G401 (cell line): ENCODE measurements at places on chromosomes 4 and X.

DNA sequence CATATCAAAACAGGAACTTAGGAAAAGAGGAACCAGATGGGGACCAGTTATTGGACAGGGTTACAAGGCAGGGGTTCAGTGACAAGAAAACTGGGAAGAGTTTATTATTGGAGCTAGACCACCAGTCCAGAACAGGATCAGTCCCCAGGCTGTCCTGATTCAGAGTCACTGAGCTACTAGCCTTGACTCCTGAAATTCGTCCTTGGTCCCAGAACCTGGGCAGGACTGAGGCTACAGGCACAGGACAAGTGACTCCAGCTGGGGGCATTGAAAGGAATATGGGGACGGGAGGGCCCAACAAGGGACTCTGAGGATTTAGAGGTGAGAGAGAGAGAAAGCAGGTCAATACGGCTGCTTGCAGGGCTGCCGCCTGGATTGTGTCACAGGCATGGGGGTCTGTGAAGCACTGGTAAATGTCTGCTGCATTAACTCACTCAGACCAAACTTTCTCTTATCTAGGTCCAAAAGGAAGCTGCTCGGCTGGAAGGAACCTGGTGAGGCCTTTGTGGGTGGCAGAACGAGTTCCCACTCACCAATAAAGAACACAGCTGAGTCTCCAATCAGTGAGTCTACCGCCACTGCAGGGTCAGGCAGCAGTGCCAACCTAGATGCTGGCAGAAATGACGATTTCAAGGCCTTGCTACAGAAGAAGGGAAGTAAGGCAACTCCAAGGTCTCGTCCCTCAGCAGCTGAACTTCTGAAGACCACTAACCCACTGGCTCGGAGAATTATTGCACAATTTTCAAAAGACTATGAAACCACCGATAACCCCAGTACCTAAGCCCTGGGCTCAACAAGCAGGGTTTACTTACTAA, 11.3 kb upstream of the RTL5 start:
- DNase-seq = peak; percentile 25

DNA sequence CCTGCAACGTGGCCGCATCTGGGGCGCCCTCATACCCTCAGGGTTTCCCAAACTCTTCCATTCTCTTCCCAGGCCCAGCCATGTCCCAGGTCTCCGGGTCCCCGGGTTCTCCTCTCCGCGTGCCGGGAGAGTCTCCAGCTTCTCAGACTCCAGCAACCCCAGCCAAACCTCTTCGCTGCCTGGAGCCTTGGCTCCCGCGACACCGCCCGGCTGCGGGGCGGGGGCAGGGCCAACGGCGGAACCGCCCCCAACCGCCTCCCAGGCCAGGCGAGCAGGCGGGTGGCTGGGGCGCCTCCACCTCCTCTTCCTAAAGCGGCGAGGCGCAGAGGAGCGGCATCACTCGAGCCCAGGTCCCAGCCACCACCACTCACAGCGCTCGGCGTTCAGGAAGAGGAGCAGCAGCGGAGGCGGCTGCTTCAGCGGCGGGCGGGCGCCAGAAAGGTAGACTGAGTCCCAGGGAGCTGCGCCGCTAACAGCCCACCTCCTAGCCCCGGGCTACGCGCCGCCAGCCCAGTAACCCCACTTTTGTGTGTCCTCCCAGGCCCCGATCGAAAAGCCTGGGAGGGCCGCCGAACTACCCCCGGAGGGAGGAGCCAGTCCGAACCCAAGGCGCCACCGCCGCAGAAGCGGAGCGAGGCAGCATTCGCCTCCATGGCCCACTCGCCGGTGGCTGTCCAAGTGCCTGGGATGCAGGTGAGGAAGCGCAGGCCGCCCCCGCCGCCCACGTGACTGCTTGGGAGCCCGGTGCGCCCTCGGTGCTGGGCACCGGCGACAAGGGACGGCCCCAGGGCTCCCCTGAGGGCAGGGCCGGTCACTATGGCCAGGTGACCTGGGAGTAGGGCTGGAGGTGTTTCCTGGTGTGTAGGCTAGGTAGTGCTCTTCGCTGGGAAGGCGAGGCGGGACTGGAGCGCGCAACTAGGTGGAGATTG, at the start of gene STK26:
Gene STK26, plus strand, starts transcription at position 336 of the 929 bp plus-strand sequence. Its CDS starts 316 bp downstream, at position 652.
- DNase-seq = peak; percentile 68

GRCh38 chr4:184097241-184097605, 120.5 kb downstream of the ENPP6 start:
- peak; percentile 43 for DNase-seq

DNA sequence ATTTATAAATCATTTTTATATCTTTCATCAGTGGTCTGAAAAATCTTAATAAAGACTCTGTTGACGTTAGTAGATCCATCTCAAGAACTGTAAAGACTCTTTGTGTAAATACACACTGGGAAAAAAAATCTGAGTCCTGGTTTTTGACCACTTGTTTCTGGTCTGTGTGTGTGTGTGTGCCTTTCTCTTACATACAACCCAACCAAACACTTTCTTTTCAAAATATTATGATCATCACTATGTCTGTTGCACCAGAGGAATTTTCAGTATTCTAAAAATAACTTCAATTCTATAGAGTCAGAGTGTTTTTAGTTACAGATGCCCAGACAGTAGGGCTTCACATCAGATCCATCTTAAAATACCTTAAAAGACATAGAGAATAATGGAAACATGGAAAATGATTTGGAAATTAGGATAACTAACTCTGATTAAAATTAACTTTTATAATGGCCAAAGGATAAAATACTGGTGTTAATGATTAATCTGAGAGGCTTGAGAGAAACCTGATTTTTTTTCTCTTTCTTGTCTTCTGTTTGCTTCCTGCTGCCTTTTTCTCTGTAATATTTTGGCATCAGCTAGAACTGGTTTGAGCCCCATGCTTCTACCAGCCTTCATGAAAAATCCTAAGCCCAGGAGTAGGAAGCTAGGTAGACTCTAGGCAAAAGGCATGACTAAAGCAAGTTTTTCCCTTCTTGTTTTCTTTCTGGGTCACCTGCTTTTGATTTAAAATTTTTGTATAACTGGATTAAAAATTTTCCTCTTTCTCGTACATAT, 99.7 kb downstream of the ATXN3L start:
- no peak for DNase-seq

DNA sequence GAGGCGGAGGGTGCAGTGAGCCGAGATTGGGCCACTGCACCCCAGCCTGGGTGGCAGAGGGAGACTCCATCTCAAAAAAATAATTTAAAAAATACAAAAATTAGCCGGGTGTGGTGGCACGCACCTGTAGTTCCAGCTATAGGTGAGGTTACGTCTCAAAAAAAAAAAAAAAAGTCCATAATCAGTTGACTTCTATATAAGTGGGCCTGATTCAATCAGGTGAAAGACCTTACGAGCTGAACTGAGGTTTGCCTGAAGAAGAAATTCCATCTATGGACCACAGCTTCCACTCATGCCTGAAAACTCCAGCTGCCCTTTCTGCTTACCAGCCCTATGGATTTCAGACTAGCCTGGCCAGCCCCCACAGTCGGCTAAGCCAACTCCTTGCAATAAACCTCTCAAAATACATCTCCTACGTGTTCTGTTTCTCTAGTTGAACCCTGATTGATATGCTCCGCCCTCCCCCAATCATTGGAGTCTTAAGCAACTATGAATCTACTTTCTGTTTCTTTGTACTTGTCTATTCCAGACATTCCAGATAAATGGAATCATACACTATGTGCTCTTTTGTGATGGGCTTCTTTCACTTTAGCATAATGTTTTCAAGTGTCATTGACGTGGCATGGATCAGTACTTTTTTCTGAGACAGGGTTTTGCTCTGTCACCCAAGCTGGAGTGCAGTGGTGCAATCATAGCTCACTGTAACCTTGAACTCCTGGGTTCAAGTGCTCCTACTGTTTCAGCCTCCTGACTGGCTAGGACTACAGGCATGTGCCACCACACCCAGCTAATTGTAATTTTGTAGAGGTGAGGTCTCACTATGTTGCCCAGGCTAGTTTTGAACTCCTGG, 36.6 kb downstream of the SAT1 start:
- DNase-seq = no peak

GRCh38 chr4:100826067-100826466, 308.2 kb upstream of the EMCN start:
- DNase-seq = no peak

GRCh38 chr4:126213996-126214395, 899.2 kb downstream of the FAT4 start:
- no peak for DNase-seq

- DNase-seq = no peak
Measured at GRCh38 chr4:172035562-172035961, 222.4 kb downstream of the GALNTL6 start.

- DNase-seq = peak; percentile 18
Measured at GRCh38 chrX:110003167-110004156, 548 bp downstream of the TMEM164 start.

DNA sequence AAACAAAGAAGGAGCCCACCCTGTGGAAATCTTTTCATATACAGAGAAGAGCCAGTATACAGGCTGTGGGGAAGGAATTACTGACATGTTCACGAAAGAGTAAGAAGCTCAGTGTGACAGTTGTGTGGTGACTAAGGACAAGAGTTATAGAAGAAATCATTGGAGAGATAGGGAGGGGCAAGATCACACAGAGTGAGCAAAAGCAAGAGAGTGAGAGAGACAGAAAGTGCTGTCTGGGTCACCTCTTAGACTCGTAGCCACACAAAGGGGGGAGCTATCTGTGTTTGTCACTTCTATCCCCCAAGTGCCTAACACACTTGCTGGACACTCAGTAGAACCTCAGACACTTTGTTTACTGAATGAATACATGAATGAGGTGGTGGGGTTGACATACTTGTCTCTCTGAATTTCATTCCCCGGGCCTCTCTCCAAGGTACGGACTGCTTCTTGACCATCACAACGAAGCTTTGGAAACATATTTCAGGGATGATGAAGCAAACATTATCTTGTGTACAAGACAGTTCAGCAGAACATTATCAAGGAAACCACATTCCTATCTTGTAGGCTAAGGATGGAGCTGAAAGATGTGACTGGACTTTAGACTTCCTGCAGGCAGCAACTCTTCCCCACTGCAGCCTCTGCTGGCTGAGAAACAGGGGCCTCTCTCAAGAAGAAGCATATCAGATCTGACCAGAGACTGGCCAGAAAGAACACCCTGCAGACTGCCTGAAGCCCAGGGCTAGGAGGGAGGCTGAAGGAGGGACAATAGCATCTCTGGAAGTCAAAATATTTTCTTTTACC, 168.2 kb downstream of the AMELX start:
- no peak for DNase-seq

DNA sequence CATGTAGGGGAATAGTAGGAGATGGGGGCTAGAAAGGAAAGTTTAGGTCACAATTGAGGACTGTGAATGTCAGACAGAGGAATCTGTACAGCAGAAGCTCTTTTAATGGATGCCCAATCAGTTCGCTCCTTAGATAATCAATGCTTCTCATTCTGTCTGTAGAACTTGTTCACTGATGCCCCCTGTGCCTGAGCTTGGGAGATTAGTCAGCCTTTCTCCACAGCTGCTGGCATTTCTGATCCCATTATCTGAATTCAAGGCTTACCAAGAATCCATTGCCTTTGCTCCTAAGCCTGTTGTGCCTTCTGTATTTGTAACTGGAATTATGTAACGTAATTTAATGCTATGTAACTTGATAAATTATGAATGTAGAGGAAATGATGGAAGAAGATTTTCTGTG, 53.2 kb upstream of the BBS12 start:
- DNase-seq = no peak

DNA sequence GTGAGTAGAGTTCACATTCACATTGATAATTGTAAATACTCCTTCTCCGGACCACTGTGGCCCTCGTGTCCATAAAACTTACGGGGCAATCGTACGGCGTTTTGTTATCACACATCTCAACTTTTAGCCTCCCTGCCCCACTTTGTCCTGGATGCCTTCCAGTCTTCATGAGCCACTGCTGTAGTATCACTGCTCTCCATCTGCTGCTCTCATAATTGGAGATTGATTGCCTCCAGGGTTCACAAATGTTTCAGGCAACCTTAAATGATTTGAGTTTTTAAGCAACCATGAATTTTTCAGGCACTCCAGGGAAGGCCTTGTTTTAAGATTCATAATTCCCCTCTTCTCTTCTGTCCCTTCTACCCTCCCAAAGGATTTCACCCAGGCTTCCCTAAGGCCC, 28.4 kb downstream of the ALPK1 start:
- peak; percentile 33 for DNase-seq

- no peak for DNase-seq
Measured at GRCh38 chr4:96483308-96484030, 643.6 kb downstream of the PDHA2 start.

DNA sequence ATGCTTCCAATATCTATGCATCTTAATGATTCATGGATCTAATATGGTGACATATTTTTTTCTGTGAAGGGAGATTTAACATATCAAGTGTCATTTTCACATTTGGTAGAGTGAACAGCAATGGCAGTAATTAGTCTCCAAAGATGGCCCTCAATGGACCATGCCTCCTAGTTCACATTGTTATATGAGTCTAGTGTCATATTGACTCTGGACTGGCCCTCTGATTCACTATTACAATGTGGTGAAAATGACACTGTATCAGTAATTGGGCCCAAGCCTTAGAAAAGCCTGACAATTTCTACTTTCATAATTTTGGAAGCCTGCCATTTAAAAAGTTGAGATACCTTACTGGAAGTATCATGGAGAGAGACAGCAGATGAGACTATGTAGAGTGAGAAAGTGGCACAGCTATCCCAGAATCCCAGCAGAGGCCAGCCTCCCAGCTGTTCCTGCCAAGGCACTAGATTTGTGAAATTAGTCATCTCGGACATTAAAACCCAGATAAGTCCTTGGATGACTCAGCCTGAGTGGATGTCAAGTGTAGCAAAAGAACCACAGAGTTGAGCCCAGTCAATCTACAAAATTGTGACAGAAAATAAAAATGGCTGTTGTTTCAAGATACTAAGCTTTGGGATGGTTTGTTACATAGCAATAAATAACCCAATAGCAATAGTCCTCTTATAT, 68.4 kb downstream of the ARHGEF38 start:
- DNase-seq = no peak

DNA sequence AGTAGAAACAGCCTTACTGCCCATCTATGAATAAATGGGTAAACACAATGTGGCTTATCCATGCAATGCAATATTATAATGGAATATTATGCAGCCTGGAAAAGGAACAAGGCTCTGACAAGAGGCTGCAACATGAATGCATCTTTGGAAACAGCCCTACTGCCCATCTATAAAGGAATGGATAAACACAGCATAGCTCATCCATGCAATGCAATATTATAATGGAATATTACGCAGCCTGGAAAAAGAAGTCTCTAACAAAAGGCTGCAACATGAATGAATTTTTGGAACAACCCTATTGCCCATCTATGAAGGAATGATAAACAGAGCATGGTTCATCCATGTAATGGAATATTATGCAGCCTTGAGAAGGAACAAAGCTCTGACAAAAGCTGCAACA, 161.0 kb downstream of the CRLF2 start:
- no peak for DNase-seq

GRCh38 chr4:59243038-59243437, 1957.1 kb upstream of the ADGRL3 start:
- DNase-seq = no peak

DNA sequence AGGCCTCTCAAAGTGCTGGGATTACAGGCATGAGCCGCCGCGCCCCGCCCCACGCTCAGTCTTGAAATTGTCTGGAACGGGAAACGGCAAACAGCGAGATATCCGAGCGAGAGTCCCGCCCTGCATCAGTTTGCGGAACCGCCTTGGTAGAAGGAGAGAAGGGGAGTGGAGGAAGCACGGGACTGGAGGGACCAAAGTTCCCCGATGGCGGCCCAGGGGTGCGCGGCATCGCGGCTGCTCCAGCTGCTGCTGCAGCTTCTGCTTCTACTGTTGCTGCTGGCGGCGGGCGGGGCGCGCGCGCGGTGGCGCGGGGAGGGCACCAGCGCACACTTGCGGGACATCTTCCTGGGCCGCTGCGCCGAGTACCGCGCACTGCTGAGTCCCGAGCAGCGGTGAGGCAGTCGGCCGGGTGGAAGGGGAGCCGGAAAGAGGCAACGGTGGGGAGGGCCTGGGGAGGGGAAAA, at the start of gene BST1:
Gene BST1, plus strand, starts transcription at position 125 of the 463 bp plus-strand sequence. Its CDS starts 80 bp downstream, at position 205.
- no peak for DNase-seq

GRCh38 chr4:176758731-176759130, 34.0 kb downstream of the VEGFC start:
- DNase-seq = no peak
